ENCODE measurements at places on chromosomes 13 and 19.

- no peak for DNase-seq
Observed at GRCh38 chr13:113929628-113930615, 44.0 kb downstream of the C13orf46 start.

DNA sequence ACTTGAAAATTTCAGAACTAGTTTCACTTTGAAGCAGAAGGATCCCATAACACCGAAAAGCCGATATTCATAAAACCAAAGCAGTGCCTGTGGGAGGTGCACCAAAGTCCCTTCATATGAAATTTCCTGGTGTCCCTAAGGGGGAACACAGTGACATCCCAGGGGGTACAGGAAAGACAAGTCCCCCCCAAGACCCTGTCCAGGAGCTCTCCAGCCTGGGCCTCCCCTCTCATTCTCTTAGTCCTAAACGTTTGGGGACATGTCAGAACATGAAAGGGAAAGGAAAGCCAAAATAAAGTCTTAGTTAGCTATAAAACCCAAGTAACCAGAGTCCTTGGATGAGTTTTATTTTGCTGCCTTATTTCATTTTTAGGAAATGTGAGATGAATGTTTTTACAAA lies 56.6 kb downstream of the MRPL57 start:
- DNase-seq: no peak

DNA sequence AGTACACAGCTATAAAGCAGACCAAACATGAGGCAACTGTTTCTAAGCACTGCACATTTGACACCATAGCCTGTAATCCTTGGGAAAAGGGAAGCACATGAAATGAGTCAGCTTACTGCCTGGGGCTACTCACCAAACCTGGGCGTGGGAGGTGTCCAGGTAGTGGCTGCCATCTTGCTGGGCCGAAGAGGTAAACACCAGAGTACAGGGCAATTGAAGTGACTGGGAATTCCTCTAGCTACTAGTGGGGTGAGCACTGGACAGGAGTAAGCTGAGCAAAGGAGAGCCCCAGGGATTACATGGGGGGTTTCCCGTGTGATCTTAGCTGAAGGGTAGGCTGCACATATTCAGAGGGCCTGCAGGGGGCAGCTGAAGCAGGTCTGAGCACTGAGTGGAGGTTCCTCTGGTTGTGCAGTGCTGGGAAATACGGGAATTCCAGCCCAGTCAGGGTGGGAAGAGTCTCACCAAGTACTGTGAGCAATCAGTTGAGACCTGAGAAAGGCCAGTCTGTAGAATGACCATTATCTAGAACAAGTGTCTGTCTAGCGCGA lies 140.5 kb downstream of the SLC7A1 start:
- DNase-seq: no peak

- DNase-seq: no peak
Observed at GRCh38 chr19:16143399-16144215, at the start of gene HSH2D. Gene HSH2D (plus strand): TSS chr19:16143685. CDS start chr19:16148751, 5,066 bp downstream.

DNA sequence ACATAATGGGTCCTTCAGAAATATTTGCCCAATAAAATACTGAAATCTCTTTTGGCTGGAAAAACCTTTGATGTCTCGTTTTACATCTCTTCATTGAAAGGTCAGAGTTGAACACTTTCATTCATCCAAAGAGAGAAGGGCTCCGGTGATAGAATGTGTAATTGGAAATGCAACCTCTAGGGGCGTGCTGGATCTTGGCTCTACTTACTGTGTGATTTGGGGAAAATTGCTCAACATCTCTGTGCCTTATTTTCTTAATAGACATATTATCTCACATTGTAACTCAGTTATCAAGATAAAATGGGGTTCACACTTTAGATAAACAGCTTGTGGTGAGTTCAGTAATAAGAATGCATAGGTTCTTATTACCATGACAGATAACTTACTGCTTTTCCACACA lies 1444.1 kb downstream of the SLITRK5 start:
- DNase-seq: no peak

DNA sequence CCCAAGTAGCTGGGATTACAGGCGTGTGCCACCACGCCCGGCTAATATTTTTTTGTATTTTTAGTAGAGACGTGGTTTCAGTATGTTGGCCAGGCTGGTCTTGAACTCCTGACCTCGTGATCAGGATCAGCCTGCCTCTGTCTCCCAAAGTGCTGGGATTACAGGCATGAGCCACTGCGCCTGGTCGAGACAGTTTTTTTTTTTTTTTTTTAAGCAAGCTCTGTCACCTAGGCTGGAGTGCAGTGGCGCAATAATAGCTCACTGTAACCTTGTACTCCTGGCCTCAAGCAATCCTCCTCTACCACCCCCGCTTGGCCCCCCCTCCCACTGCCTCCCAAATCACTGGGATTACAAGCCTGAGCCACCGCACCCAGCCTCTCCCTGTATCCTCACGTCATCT lies 6.4 kb upstream of the MAP2K7 start:
- no peak for DNase-seq

GRCh38 chr13:98447881-98448641 lies 128.8 kb downstream of the STK24 start:
- no peak for DNase-seq

DNA sequence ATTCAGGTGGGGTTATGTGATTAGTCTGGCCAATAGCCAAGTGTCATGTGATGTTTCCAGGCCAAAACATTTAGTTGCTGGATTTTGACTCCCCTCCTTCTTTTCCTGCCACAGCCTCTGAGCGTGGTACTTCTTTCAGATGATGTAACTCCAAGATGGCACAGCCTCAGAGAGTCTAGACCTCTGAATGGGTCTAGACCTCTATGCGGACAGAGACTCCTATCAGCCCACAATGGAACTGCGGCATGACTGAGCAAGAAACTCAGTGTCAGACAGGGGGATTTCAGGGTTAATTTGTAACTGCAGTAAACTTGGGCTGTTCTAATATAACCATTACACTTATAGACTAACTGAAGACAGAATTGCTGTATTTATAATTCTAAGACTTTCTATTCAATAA lies 42.6 kb upstream of the ZDHHC20 start:
- no peak for DNase-seq

DNA sequence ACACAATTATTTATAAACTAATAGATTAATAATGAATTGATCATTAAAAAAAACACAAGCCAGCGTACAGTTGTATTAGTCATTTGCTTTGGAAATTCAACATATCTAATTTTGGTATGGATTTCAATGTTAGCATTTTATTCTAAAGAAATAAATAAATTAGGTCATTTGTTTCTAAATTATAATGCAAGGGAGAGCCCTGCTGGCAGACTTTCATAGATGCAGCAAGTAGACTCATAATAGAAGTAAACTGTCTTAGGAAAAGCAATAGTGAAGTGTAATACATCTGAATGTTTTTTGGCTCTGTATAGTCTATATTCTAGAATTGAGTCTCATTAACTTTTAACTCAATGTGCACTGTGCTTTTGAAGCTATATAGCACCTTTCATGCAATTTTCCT lies 982.4 kb upstream of the MIR17HG start:
- no peak for DNase-seq

GRCh38 chr19:3458229-3459088 lies 21.9 kb downstream of the SMIM24 start:
- DNase-seq: no peak

Measured in NCI-H1417 treated with DMSO at 0.1 percent for 48 hours (cell line).